NCI-H774 (cell line): ENCODE measurements at places on chromosomes 12 and 14.

DNA sequence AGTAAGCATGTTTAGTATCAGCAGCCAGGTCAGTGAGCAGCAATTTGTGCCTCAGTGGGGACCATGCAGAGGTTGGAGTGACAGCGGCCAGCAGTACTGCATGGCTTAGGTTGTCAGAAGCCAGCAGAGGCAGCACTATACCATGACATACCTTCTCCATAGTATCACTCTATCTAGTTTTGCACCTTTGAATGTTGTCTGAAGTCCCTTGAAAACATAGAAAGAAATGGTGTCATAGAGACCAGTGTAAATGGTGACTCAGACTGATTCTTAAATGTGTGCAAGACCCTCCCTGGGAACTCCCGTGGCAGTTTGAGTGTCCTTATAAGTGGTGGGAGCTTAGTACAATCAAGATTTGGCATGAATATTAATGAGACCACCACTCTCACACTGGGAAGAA is 124.4 kb downstream of the SLC38A1 start:
- no peak for DNase-seq

DNA sequence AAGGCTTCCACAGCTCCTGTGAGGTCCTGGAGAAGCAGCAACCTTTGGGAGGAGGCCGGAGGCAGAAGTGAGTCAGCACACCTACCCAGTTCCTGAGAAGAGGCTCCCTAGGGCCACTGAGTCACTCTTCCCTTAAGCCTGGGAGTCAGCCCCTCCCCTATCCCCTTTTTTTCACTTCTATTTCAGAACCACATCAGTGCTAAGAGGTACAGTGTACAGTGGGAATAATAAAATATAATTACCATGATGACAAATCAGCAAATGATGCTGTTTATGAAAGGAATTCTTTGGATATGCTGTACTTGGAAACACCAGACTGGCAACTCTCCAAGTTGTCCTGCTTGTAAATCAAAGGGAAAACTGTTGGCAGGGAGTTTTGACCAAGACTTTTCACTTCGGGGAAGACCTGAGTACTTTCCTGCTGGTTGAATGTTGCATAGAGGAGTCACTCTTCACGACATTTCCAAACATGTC is 7.8 kb upstream of the TBPL2 start:
- DNase-seq: no peak

DNA sequence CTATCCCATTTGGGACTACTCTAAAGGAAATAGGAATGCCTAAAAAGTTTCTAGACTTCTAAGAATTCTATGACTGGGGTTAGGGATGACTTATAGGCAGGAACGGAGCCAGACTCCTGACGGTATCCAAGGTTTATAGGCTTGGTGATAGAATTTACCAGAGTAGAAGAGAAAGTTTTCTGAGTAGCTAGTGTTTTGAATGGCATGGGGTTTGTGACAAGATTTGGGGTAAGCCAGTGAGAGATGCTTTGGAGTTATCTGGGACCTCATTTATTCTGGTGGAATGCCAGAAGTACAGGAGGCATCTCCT is 444.6 kb downstream of the RAD51B start:
- no peak for DNase-seq

DNA sequence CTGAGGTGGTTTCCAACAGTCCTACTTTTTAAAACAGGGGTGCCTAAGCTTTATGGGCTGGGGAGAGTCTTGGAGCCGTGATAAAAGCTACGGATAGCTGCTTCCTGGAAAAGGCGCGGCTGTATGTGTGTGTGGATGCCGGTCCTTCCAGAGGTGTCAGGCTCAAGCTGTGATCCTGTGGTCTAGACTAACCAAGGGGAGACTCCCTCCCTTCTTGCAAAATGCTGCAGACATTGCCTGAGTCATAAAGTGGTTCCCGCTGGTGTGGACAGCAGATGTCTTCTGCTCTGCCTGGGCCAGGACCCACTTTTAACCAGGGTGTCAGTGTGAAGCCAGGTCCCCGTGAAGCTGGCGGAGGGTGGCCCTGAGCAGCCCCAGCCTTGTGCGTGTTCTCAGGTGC is 37.8 kb downstream of the CCDC92 start:
- no peak for DNase-seq
